ENCODE measurements at places on chromosomes 12 and 14.

GRCh38 chr12:129613314-129613713 lies 290.5 kb downstream of the TMEM132D start:
- no peak for DNase-seq

GRCh38 chr14:50955373-50956043 lies 11.2 kb upstream of the PYGL start:
- peak; percentile 86 for DNase-seq

DNA sequence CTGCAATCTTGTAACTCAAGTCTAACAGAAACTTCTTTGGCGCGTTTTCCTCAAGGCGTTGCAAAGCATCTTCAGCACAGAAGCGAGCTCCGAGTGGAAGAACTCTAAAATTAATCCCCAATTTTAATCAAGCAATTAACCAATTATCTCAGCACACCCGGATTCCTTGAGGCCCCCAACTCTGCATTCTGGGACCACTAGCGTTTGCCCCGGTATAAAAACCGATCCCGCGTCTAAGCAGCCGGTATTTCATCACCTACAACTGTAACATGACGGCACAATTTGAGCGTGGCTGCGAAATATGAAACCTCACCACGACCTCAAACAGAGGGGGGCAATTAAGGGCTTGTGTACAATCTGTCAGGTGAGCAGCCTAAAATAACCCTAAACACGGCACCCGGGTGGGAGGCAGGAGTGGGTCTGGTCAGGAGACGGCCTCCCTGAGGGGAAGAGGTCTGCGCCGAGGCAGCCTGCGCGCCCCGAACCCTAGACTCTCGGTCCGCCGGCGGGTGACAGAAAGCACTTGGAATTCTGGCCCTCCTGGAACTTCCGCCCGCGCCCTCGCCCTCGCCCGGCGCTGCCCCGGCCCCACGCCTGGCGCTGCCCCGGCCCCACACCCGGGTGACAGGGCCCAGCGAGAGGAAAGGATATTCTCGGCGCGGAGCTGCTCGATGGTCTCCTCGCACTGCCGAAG lies 594 bp downstream of the ZCCHC8 start:
- peak; percentile 87 for DNase-seq

GRCh38 chr12:116654226-116654743 lies 83.6 kb downstream of the SPRING1 start:
- no peak for DNase-seq

DNA sequence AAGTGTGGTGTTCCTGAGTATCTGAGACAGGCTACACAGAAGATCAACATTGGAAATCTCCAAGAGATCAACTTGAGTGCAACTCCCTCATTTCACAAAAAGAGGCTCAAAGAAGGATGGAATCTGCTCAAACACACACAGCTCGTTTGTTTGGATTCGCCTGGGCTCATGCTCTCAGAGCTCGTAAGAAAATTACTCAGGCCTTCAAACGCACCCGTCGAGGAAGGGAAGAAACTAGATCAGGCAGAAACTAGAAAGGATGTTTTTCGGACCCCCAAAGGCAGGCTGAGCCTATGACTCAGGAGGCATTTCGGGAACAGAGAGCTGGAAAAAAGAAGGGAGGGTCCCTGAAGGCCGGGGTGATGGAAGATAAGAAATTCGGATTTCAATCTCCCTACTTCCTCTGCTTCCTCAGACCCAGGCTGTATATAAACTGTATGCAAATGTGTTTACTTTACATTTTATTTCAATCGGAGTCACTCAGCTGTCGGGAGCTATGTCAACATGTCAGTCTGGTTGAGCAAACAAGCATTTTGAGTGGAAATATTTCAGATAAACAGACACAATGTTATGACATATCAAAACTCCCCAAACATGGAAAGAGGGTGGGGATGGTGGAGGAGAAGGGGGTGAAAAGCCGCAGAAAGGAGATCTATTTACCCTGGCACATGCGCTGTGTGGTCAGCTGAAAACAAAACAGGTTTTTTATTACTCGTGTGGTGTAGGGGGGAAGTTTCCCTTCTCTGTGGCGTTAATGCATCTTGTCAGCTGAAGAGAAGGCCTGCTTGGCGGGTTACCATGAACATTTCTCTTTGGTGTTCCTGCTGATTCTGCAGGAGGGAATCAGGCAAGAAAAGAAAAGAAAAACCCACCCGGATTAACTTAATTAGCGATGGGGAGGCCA lies 129.1 kb upstream of the TBX3 start:
- DNase-seq: no peak

DNA sequence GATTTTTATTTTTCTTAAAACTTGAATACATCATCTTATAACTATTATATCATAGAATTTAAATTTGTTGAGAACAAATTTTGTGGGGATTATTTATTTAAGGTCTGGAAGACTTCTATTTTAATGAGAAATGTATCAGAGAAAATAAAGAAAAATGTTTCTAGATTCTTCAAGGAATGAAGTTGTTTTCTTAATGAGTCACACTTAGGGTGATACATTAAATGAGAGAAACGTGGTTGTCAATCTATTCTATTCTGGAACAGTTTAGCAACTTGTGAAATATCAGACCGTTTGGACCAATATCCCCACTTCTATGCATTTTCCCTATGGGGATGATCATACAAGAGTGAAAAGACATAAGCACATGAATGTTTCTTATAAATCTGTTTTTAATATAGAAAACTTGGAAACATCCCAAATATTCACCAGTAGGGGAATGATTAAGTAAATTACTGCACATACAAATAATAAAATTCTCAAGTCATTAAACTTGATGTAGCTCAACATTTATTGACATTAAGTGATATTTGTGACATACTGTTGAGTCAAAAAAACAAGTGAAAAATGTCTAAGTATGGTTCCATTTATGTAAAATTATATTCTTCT lies 88.5 kb downstream of the E2F7 start:
- DNase-seq: no peak

DNA sequence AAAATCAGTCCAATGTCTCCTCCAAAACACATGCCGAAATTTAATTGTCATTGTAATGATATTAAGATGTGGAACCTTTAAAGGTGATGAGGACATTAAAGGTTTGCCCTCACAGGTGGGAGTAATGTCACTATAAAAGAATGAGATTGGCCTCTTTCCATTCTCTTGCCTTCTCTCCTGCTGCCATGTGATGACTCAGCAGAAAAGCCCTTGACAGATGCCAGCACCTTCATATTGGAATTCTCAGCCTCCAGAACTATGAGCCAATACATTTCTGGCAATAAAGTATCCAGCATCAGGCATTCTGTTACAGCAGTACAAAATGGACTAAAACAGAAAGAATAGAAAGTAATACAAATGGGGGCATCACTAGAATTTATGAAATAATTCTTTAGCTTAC lies 609.7 kb downstream of the SLC16A7 start:
- DNase-seq: no peak

DNA sequence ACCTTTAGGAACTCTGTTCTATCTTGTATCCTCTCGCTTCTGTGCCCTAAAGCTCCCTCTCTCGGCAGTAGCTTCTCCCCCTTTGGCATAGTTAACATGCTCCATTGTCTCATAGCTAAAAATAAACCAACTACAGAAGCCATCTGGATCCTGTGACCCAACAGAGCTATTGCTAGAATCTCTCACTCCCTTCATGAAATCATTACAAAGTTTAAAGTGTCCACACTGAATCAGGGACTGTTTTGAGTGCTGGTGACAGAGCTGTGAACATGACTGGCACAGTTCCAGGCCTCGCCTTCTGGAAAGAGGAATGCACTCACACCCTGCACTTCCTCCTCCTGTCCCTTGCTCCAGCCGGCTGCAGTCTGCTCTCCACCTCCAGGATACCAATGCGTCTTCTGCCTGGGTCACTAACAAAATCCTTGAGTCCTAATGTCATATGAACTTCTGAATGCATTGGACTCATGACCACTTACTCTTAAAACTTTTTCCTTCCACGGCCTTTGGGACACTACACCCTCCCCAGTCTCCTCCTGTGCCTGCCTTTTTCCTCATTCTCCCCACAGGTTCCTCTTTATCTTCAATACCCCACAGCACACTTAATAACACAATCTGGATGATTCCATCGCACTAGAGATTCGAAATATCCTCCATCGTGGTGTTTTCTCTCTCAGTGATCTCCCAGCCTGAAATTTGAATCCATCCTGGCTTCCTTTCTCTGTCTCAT lies 13.2 kb downstream of the PLBD1 start:
- DNase-seq: peak; percentile 91

GRCh38 chr12:19105463-19105862 lies 24.1 kb upstream of the PLEKHA5 start:
- no peak for DNase-seq

DNA sequence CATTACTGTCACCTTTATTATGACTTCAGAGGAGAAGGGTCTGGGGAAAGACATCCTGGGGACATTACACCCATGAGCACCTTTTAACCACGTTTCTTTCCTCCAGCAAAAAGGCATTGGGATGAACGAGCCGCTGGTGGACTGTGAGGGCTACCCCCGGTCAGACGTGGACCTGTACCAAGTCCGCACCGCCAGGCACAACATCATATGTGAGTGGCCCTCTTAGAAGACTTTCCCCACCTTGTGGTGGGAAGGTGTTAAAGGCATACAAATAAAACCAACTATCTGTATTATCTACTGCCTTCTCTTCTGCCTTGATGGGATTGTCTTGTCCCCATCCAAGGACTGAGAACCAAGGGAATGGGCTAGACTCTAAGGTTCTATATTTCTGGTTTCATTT lies 6.0 kb downstream of the PSMD9 start:
- no peak for DNase-seq

DNA sequence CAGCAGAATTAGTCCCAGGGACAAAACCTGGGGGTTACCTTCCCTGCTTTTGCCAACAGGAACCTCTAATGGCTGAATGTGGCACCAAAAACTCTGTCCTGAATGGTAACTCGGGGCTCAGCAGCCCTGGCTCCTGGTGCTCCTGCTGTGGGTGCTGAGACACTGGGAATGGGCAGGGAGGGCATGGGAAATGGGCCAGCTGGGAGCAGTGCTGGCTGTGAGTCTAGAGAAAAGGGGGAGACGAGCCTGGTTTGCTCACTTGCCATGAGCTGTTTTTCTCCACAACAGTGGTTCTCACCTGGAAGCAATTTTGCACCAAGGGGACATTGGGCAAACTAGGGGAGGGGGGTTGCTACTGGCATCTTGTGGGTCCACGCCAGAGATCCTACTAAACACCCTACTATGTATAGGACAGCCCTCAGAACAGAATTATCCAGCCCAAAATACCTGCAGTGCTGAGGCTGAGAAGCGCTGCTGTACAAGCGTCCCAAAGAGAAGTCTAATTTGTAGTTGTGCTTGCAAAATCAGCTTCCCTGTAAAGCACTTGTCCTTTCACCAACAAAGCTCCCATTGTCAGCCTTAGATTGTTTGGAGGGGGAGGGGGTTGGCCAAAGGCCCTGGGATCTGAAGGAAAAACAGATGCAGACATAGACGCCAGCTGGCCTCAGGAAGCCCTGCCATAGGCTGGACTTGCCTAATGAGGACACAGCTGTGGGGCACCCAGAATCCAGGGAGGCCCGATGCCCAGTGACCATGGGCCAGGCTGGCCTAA lies 3.6 kb downstream of the LRRC74A start:
- no peak for DNase-seq

DNA sequence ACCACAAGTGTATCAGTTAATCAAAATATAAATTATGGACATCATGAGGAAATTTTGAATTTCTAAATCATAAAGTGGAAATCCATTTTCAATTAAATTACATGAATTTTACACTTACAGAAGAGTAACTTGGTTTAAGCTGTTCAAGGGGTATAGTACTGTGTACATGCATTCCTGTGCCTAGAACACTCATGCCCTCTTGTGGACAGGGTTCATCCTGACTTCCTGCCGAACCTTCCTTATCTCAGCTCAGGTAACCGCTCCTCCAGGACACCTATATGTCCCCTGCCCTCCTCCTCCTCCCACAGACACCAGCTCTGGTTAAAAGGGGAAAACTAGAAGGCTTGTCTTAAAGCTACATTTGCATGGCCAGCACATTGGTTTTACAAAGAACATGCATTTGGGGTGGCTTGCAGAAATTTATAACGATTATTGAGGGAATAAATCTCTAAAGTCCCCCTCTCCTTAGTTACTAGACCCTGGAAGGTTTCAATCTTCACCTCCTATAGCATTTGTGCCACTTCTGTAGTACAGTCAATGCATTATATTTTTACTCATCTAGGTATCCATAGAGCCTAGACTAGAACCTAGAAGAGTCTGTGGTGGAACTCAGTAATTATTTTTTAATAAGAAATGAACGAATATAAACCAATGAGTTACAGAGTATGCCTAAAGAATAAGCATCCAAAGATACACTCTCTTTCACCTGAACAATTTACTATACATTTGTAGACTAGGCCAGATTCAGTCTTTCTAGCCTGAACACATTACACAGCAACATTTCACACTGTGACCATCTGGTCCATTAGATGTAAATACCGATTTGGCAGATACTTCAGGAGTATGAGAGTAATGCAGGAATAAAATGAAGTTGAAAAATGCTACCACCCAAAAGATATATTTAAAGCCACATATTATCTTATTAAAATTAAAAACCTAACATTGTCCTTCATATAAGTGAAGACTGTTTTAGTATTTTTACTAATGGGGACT lies 345.6 kb downstream of the PAWR start:
- no peak for DNase-seq

- no peak for DNase-seq
Measured at GRCh38 chr12:48691826-48692487, 9.9 kb upstream of the KANSL2 start.

- DNase-seq: no peak
Measured at GRCh38 chr14:52124791-52125684, 56.2 kb upstream of the NID2 start.

DNA sequence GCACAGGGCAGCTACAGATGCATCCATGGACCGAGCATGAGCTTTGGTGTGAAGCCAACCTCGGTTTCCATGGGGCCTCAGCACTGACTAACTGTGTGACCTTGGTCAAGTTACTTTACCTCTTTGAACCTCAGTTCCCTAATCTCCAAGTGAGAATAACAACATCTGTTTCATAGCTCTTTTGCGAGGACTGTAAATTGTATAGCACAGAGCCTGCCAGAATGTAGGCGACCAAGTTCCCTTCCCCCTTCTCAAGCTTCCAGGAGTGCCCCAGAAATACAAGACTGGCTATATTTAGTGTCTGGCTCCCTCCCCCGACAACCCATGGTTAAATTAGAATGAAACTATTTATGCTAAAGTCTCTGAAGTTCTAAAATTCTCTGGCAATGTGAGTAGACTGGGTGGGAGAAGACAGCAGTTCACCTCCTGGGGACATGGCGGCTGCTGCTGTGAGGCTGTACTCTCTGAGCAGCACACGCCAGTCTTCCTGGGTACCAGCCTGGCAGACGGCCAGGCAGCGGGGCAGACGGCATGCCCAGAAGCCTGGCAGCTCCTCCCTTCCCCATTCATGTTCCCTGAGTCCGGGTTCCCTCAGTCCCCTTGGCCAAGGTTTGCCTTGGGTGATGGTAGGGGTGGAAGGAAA lies 22.0 kb upstream of the TMED10 start:
- DNase-seq: peak; percentile 81

DNA sequence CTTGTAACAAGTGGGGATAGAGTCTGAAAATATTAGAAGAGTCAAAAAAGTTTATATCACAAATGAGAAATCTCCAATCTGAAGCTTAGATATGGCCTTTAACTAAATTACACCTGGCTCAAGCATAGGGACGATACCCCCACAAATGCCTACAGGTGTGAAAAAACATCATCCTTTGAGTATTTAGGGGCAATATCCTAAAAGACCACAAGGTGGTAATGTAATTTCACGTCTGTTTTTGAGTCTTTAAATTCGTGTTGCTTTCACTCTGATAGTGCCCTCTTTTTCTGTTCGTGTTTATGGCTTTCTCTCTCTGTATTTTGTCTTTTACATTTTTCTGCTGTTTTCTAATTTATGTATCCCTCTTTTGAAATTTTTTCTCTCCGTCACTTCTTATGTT lies 84.3 kb downstream of the ETNK1 start:
- DNase-seq: no peak

GRCh38 chr12:16189849-16190248 lies 87.6 kb downstream of the SLC15A5 start:
- DNase-seq: no peak
